Testis (tissue), 5 donors: ENCODE measurements at places on chromosomes 6 and 20.

DNA sequence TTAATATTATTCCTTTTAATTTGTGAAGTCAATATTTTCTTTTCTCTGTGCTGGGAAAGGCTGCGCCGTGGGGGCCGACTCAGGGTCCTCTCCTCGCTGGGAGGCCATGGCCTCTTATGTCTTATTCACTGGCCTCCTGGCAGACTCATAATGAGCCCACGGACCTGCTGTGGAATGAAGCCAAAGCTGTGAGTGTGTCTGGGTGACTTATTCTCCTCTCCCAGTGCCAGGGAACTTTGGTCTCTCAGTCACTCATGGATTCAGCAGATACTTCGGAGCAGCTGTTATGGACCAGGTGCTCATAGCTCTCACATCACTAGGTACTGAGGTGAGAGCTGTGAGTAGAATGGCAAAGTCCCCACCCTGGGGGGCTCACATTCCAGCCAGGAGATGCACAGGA lies 297.6 kb downstream of the CDH26 start:
- DNase-seq, result no peak

DNA sequence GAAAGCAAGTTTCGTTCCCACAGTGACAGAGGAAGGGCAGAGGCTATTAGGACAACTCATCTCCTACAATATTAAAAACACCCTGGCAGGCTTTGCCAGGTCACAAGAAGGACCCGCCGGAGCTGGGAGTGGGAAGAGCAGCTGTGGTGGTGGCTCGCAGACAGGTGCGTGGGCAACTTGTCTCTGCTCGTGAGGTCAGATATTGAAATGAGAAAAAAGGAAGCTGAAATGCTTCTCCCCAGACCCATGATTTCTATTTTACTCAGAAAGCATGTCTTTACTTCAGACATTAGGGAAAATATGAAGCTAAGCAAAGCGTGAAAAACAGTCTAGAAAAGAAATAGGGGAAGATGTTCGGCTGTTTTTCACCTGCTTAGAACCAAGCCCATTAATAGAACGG lies 166.3 kb upstream of the EEF1E1 start:
- no peak for DNase-seq

GRCh38 chr6:55868771-55869479 lies 6.5 kb downstream of the BMP5 start:
- DNase-seq, result no peak

DNA sequence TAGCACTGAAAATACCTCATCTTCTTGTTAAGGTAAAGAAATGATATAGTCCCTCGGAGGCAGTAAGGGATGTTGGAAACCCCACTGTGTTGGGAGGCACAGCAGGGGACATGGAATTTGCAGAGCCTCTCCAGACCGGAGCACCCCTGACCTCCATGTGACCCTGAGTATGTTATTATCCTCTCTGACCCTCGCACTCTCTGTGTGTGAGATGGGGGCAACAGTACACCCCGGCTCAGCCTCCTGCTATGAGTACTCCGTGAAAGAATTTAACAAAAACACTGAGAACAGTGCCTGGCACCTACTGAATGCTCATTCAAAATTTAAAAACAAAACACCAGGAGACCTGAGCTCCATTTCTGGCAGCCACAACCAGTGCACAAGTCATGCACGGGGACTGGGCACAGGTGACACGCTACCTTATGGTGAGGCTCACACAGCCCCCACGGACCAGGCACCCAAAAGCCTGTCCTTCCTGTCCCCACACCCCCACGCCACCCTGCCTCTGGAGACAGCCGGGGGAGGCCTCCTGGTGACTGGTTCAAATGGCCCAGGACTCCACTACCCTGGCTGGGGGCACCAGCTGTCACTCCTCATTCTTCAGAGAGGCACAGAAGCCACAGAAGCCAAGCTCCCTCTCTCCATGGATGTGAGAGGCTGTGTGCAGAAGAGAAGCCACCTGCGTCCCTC lies 6.1 kb downstream of the NINL start:
- no peak for DNase-seq

DNA sequence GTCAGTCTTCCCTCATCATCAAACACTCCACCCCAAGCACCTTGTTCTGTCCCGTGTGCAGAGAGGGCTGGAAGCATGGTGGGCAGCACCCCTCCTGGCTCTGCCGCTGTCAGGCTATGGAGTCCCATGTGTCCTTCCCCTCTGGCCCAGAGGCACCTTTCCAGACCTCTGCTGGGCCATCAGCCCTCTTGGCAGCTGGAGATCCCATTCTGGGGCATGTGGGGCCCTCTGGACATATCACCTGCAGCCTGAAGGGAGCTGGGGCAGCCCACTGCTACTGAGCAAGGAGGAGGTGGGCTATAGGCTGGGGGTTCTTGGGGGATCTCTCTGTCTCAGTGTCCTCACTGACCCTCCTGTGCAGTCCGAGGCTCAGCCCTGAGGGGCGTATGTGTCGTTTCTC lies 42.2 kb downstream of the SUN5 start:
- DNase-seq, result no peak
